Activated CD4-positive, alpha-beta T cell treated with anti-CD3 and anti-CD28 coated beads, Interleukin-2, amount 50 U/mL, for 48 hours (primary cell): ENCODE measurements at places on chromosomes 6 and 20.

GRCh38 chr6:108841377-108841855 lies 6.8 kb upstream of the ARMC2 start:
- no peak for DNase-seq

DNA sequence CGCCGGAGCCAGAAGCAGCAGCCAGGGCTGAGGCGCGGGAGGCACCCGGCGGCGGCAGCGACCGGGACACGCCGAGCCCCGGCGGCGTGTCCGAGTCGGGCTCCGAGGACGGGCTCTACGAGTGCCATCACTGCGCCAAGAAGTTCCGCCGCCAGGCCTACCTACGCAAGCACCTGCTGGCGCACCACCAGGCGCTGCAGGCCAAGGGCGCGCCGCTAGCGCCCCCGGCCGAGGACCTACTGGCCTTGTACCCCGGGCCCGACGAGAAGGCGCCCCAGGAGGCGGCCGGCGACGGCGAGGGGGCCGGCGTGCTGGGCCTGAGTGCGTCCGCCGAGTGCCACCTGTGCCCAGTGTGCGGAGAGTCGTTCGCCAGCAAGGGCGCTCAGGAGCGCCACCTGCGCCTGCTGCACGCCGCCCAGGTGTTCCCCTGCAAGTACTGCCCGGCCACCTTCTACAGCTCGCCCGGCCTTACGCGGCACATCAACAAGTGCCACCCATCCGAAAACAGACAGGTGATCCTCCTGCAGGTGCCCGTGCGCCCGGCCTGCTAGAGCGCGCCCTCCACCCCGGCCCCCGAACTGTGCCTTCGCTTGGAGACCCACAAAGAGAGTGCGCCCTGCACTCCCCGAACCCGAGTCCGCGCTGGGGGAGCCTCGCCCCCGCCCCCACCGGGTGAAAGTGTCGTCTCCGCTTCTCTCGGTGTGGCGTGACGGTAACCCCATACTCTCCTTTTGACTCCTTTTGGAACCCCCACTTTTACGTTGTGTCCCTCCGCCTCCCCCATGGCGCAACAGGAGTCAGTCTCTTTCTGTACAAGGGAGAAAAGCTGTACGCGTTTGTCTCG lies 1.6 kb downstream of the INSM1 start:
- peak; percentile 43 for DNase-seq

- no peak for DNase-seq
Observed at GRCh38 chr6:3359101-3359752, 97.6 kb downstream of the SLC22A23 start.

DNA sequence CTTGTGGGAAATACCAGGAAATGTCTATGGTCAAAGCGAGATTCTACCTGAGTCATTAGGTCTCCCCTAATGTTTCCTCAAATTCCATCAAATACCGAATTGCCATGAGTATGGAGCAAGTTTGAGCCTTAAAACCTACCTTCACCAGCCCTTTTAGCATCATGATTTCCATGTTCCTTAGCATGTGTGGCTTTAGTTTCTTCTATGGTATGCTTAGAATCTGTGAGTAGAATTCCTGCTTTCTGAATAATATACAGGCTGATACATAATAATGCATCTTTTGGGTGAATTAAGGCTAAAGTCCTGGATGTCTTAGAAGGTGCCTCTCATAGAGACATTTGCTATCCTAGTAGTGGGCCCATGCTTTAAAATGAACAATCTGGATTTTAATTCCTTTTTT lies 32.0 kb downstream of the TSPYL4 start:
- no peak for DNase-seq

- DNase-seq: peak; percentile 59
Observed at GRCh38 chr6:90068264-90068663, 174.0 kb downstream of the GJA10 start.

- no peak for DNase-seq
Observed at GRCh38 chr20:60060593-60060992, 102.4 kb downstream of the CDH26 start.

- no peak for DNase-seq
Observed at GRCh38 chr6:135532559-135532958, 35.0 kb upstream of the AHI1 start.

GRCh38 chr6:169635345-169635744 lies 66.5 kb downstream of the WDR27 start:
- no peak for DNase-seq

DNA sequence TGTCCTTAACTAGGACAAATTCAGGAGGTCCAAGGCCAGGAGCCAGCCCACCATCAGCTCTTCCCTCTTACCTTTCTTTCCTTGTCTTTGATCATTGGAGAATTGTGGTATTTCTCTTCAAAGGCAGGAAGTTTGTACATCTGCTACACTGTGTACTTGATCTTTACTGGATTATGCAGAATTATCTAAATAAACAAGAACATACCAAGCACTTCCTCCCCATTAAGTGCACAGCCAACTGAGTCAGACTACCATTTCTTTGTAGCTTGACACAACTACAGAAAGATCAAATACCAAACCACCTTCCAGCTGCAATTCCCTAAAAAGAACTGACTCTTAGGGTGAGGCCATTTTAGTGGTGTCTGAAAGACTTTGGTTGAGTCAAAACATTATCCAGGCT lies 195.1 kb downstream of the HDGFL1 start:
- DNase-seq: no peak

GRCh38 chr6:18362058-18362561 lies 25.0 kb upstream of the RNF144B start:
- DNase-seq: no peak

DNA sequence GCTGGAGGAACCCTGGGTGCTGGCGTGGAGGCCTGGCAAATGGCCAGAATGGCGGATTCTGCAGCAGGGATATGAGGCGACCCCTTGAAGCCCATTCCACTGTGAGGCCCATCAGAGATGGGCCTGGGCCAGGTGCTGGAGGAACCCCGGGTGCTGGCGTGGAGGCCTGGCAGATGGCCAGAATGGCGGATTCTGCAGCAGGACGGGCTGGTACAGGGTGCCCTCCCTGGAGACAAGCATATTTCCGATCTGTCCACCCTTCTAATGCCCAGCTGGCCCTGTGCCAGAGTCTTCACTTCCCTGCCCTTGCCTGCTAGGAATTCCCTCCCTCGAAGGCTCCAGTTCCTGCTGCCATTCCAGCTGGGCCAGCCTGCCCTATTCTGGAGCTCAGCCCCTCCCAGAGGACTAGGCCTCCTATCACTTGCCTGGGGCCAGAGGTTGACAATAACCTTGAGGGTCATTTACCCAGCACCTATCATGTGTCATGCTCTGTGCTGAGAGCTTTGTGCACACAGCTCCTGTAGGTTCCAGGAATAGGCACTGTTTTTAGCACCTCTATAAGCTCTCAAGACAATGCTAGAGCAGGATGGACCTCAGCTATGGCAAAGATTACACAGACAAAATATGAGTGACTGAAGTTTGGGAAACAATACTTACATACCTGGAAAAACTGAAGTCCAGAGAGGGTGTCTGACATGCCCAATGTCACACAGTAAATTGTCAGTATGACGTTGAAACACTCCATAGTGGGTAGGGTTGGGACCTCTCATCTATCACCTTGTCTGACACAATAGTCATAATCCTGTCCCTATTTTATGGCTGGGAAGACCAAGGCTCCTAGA lies 21.4 kb downstream of the SUN5 start:
- no peak for DNase-seq

DNA sequence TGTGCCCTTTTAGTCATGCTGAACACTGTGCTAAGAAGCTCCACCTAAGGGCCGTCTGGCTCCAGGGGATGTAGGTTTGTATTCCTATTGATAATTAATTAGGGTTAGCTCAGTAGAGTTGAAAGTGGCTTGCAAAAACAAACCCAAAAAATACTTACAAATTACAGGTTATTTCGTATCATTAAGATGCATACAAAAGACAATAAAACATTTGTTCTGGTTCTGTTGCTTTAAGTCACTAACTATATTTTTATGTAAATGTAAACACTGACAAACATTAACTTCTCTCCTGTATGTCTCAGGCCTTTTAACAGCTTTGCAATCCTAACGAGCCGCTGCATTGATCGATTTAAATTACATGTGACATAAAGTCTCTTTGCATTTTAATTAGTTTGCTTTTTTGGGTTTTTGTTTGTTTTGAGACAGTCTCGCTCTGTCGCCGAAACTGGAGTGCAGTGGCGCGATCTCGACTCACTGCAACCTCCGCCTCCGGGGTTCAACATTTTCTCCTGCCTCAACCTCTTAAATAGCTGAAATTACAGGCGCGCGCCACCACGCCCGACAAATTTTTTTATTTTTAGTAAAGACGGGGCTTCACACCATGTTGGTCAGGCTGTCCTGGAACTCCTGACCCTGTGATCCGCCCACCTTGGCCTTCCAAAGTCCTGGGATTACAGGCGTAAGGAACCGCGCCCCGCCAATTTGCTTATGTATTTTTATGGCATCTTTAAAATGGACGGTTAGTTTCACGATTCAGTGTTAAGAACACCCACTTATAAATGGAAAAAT lies 110.9 kb downstream of the HFE start:
- peak; percentile 49 for DNase-seq

DNA sequence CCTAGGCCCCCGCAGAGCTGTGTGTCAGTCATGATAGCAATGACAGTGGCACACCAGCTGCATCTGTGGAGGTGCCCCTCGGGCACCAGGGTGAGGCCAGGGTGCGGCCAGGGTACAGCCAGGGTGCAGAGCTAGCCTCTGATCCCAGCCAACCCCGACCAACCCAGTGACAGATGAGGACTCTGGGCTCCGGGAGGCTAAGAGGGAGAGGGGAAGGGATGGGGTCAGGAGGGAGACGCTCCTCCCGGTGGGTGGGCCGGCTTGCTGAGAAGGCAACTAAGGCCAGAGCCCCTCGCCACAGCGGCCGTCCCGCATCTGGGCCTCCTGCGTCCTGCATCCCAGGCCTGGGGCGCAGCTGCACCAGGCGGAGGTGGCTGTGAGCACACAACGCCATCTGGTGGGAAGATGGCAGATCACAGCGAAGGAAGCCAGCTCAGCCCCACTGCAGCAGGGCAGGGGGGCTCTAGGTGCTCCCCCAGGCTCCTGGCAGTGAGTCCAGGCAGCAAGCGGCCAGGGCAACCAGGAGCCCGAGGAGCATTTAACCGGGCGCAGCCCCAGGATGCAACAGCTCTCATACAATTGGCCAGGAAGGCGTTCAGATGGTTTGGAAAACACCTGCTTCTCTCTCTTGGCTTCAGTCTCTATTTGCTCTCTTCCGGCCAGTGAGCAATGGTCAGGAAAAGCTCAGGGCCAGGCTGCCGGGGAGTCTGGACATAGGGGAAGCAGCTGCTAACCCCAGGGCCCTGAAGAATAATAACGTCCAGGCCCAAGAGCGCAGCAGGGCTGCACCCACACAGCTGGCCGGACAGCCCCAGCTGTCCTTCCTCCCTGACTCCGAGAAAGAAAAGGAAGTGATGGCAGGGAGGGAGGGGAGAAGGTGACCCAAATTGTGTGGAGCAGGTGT lies 169.4 kb downstream of the TAF4 start:
- DNase-seq: peak; percentile 24

GRCh38 chr6:147195510-147195909 lies 8.7 kb upstream of the STXBP5 start:
- no peak for DNase-seq

- no peak for DNase-seq
Observed at GRCh38 chr6:41965429-41966213, 24.0 kb upstream of the CCND3 start.

GRCh38 chr20:50318710-50319109 lies 128.1 kb downstream of the CEBPB start:
- no peak for DNase-seq

DNA sequence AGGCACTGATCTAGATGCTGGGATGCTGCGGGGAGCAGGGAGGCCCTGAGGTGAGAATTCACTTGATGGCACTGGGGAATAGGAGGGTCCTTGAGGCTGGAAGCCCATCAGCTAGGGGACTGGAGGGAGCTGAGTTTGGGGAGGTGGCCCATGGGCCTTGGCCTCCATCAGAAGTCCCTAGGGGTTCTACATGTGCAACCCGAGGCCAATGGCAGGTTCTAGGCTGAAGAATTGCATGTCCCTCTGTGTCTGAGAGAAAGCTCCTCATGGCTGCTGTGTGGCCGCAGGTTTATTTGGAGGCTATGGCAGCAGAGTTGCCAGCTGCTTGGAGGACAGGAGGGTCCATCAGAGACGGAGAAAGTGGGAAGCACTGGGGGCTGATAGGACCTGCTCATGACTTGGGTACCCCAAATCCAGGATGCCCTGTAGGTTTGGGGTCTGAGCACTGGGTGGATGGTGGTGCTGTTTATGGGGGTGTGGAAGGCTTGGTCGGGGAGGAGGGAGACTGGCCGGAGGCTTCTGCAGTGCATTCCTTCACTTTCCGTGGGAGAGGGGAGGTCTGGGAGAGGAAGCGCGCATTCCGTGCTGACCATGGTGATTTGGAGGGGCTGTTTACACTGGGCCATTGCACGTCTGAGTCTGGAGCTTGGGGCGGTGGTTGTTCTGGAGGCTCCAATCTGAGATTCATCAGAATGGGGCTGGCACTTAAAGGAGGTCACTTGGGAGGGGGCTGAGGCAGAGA lies 24.8 kb upstream of the PHACTR3 start:
- no peak for DNase-seq

GRCh38 chr6:11921017-11921438 lies 91.1 kb upstream of the HIVEP1 start:
- no peak for DNase-seq

DNA sequence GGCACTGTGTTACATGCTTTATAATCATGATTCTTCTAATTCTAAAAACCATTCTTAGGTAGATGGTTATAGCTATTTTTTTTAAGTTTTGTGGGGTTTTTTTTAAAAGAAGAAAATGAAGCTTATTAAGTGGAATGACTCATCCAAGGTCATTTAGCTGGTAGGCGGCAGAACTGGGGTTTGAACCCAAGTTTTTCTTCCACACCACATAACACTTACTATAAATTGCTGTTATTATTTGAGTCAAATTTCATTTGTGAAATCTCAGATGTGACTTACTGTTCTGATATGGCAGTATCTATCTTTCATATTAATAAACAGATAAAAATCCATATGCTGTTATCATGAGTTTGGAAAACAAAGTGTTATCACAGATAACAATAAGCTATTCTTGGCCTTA lies 10.4 kb upstream of the COL10A1 start:
- DNase-seq: no peak

DNA sequence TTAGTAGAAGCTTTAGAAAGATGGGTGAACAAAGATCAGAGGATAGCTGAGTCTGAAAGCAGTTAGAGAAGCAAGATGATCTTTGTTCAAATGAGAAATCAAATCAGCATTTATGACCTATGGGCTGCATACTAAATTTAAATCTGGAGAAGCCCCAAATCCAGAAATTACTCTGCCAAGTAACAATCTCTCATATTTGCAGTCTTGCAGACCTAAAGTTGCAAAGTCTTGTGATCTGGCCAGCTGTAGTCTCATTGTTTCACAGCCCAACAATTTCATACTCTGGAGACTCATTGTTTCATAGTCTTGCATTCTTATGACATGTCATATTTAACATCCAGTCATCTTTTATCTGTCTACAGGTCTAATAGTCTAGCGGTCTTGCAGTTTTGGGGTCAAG lies 364.9 kb upstream of the RSPO3 start:
- no peak for DNase-seq
